GM10248 (cell line): ENCODE measurements at places on chromosomes 13 and 19.

- DNase-seq: no peak
Observed at GRCh38 chr13:96165840-96166239, 75.9 kb downstream of the HS6ST3 start.

DNA sequence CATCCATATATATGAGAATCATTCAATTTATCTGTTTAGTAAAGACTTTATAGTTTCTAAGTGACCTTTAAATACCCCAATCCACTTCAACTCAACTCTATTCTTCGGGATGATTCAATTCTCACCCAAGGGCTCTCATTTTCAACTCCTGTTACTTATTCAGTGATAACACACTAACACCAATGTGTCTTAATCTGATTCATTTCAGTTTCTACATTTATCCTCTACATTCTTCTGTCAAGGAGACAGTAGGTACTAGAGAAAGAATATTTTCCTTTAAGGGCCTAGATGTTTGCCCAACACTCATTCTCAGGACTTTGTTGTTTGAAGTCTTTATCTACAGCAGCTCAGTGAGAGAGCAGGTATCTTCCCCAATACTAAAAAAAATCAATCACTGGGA lies 7.1 kb downstream of the ARGLU1 start:
- no peak for DNase-seq

DNA sequence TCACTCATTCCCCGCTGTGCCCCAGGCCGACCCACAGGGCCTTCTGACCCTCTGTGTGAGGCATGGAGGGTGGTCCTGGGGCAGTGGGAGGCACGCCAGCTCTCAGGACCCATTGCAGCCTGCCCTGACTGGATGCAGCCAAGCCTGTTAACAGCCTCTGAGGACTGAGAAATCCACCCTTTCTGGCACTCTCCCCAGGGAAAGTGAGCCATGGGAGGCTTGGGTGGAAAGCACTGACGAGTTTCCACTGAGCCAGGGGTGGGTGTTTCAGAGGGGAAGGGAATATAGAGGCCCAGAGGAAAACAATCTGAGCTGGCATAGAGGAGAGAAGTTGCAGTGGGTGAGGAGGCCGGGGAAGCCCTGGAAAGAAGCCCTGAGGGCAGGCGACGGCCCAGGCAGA lies 30.6 kb upstream of the SLC7A10 start:
- DNase-seq: no peak

DNA sequence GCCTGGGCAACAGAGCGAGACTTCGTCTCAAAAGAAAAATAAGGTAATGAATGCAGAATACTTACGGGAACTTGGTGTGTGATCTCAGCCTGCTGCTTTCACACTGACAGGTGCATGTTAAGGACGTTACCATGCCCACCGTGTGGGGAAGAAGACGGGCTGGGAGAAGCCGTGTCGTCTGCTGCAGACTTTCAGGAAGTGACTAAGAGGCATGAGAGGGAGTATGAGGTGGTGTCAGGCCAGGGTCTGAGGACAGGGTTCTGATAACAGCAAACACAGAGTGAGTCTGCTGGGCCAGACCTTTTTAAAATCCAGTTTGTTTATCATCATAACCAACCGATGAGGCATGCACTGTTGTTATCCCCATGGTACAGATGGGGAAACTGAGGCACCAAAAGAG lies 13.6 kb upstream of the GALP start:
- no peak for DNase-seq

DNA sequence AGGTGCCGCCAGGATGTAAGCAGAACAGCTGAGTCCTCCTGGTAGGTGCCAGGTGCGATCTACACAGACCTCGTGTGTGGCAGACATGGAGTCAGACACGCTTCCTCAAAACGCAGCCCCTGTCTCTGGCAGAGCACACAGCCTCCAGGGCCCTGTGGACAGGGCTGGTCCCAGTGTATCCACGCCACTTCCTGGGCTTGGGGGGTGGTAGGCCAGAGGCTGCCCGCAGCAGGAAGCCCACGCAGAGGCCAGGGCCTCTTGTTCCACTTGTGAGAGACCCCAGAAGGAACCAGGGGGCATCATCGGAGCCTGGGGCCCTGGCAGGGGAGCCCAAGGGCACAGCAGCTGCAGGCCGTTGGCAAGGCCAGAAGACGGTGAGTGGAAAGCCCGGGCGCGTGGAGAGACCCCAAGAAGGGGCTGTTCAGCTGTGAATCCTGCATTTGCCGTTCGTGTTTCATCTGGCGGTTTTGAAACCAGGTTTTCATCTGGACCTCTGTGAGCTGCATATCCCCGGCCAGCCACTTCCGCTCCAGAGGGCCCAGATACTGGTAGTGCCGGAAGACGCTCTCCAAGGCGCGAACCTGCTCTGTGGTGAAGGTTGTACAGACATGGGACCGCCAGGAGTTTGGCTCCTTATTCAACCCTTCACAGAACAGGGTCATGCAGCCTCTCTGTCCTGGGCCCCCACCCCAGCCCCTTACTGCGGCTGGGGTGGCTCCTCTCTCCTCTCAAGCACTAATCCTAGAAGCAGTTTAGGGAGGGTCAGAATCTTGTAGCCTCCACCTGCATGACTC lies 25.1 kb upstream of the SLITRK1 start:
- DNase-seq: no peak

GRCh38 chr19:13329766-13330165 lies 176.5 kb downstream of the CACNA1A start:
- DNase-seq: no peak

GRCh38 chr13:100657881-100658315 lies 16.7 kb downstream of the TMTC4 start:
- no peak for DNase-seq

DNA sequence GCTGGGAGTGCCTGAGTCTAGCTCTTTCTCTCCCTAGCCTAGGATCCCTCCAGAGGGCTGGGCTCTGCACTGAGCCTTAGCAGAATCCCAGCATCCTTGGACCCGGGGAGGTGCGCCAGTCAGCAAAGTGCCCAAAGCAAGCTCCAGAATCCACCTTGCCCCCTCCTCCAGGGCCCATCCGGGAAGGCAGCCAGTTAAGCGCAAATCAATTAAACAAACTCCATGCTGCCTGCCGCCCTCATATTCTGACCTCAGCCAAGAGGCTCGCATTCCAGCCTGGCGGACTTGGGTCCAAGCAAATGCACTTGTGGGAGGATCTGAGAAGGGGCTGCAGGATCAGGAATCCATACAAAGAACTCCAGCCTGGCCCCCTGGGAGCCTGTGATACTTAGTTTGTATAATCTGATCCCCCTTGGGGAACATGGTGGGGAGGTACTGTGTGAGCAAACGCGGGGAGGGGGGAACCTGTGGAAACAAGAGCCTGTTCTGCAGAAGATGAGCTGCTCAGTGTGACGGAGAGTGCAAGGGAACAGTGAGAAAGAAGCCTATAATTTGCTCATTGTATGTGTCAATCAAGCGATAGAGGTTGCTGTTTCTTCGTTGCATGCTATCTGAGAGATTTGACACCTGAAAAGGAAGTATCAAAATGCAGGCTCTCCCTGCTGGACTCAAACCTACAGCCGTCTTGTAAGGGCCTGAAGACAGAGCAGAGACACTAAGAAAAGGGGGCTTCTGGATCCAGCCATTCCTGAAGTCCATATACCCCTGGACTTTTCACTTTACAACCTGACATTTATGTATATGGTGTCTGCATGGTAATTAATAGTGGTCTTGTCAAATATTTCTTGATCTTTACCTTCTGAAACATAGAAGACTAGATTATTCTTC lies 29.4 kb downstream of the ZNRF4 start:
- DNase-seq: no peak

- no peak for DNase-seq
Observed at GRCh38 chr13:110297011-110297410, 9.9 kb downstream of the COL4A1 start.

DNA sequence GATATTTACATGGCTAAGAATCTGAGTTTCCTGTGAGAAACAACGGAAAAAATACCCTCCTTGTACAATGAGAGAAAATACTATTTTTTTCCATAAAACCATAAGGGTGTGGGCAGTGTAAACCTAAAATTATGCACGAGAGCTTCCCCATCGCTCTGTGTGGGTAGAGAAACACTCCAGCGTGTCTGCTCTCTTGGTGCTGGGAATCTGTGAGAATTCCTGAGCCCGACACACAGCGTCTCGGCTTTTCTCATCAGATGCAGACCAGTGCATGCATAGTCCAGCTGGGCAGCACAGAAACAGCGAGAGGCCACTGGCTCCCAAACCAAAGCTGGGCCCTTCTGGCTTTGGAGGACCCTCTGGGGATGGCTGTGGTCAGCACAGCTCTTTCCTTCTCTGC lies 12.0 kb downstream of the PLPP2 start:
- no peak for DNase-seq

- no peak for DNase-seq
Observed at GRCh38 chr19:10567656-10568055, 1.1 kb downstream of the CDKN2D start.

DNA sequence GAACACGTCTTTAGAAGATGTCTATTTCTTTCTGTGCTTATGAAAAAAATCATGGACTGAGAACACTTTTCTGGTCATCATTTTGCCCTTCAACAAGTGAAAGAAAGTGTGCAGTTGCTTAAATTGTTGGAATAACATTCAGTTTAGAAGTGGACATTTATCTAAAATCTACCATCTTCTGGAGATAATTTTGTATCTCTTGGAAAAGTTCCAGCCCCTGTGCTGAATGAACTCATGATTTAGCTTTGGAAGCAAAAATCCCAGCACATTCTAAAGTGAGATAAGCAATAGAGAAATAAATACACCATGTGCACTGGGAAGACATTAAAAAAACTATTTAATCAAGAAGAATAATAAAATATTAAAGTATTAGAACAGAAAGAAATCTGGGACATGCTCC lies 1420.8 kb upstream of the SLC10A2 start:
- no peak for DNase-seq

DNA sequence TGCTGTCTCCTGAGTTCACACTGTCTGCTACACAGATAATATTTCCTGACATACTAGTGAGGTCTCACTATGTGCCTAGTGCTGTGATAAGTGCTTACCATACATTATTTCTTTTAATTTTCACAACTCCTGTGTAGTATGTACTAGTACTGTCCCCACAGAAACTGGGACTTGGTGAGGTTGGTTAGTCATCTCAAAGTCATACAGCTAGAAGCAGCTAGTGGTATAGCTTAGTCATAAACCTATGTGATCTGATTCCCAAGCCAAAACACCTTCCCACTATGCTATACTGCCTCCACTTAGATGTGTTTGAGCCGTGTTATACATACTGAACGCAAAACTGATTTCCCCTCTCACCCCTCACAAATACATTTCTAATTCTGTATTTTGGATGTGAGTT lies 10.5 kb downstream of the MTMR6 start:
- no peak for DNase-seq

DNA sequence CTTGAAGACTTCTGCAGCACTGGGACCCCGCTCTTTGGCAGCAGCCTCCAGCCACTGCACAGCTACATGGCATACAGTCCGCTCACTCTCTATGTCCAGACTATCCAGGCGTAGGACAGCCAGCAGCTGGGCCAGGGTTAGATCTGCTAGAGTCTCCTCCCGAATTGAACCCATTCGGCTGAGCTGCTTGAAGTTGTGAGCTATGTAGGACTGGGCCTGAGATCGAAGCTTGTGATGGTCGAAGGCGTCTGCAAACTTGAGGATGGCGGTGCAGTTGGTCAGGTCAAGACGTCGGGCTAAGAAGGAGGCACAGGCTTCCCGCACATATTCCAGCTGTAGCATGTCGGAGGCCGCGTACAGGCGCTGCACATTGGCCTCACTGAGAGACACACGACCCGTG lies 900 bp downstream of the KBTBD7 start:
- no peak for DNase-seq

GRCh38 chr13:89375839-89376238 lies 1704.7 kb downstream of the SLITRK5 start:
- no peak for DNase-seq

DNA sequence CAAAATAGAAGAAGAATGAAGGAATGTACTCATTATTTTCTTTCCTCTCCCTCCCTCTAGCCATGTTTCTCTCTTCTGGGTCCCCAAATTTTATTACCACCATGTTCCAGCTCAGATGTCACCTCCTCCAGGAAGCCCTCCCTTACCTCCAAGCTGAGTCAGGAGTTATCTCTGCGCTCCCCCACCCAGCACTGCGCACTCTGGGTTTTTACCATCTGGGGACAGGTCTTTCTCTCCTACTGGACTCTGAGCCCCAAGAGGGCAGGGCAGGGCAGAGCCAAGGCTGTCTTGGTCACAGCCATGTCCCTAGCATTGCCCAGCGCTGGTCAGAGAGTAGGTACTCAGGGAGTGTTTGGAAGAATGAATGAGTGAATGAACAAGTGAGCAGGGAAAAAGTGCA lies 2.9 kb downstream of the GNG8 start:
- no peak for DNase-seq

DNA sequence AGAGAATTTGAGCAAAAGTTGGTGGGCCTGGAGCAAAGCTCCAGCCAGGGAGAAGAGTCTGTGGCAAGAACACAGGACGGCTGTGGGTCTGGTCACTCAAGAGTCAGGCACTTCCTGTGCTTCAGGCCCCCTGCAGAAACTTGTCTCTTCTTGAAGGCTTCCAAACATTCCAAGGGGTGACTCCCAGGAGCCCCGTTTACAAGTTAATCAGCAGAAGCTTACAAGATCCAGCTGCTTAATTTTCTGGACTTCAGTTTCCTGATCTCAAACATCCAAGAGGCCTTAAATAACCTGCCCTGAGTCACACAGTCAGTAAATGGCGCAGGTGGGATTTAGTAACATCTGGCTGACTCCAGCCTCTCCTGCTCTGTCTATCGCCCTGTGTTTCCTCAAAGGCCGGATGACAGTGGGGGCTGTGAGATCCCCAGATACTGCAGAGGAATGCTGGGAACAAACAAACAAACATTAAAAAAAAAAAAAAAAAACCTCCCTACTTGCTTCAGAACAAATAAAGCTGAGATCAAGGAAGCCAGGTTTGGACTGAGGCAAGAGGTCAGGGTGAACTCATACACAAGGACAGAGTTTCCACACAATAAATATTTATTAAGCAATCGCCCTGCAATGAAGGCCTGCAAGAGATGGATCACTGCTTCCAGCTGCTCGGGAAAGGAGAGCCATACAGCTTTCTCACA lies 175.4 kb upstream of the RFC3 start:
- no peak for DNase-seq

DNA sequence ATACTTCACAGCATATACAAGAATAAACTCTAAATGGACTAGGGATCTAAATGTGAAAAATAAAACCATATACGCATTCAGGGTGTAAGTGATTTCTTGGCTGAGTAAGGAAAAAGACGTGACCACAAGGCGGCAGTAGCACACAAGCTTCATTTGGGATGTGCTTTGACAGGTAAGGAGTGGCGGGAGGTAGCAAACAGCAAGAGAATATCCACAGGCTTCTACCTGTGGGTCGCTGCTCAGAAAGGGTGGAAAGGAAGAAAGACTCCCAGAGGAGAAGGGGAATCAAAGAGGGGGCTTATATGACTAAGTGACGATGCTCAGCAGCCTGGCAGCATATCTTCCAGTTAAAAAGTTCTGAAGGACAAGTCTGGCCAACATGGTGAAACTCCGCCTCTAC lies 2.5 kb upstream of the ZNF121 start:
- DNase-seq: peak; percentile 41

GRCh38 chr13:62299988-62300387 lies 884.3 kb upstream of the PCDH20 start:
- no peak for DNase-seq
